Activated effector memory CD4-positive, alpha-beta T cell treated with Interleukin-2 at 50 U/mL for 16 hours (primary cell): ENCODE measurements at places on chromosomes 4 and X.

- DNase-seq, result no peak
Observed at GRCh38 chr4:3077796-3078195, 3.3 kb downstream of the HTT start.

GRCh38 chr4:159735281-159736207, 632.7 kb downstream of the RAPGEF2 start:
- no peak for DNase-seq

- peak; percentile 65 for DNase-seq
Observed at GRCh38 chr4:82462415-82462831, 32.0 kb downstream of the ENOPH1 start.

GRCh38 chr4:24978291-24979075, 52.3 kb downstream of the LGI2 start:
- DNase-seq, result no peak

GRCh38 chr4:108270466-108271450, 102.0 kb upstream of the LEF1 start:
- DNase-seq, result no peak

- DNase-seq, result no peak
Observed at GRCh38 chr4:109921384-109921808, 8.7 kb downstream of the EGF start.

DNA sequence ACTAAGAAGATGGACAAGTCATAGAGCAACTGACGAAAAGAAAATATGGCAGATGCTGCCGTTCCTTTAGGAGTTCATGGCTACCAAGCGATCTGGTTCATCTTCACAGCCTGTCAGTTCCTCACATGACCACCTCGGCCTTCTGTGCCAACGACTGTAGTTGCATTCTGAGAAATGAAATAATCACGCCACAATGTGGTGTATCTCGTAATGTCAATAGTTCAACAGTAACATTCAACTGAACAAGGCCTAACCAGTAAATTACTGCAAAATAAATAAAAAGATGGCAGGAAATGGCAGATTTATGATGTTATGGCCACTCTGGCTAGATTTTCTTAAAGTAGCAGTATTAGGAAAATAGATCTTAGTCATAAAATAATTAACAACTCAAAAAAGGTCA, 4.4 kb downstream of the GPRIN3 start:
- peak; percentile 56 for DNase-seq

GRCh38 chrX:40090961-40091360, 6.8 kb downstream of the BCOR start:
- DNase-seq, result no peak

DNA sequence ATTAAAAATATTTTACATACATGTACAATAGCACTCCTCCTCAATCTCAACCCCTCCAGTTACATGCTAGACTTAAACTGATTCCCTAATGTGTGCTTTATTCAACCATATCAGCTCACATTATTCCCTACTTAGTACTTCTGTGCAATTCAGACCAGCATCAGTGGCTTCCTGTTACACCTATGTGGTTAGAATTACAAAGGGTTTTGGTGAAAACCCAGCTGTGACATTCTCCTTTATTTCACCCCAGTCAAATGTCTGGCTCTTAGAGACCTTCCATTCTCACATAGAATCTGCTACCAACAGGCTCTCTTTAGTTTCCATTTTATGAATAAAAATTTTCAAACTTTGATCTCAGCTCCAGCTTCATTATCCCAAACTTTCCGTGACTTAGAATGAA, 85.2 kb upstream of the SLC7A11 start:
- no peak for DNase-seq

- DNase-seq, result no peak
Observed at GRCh38 chr4:19829101-19829500, 422.6 kb upstream of the SLIT2 start.

DNA sequence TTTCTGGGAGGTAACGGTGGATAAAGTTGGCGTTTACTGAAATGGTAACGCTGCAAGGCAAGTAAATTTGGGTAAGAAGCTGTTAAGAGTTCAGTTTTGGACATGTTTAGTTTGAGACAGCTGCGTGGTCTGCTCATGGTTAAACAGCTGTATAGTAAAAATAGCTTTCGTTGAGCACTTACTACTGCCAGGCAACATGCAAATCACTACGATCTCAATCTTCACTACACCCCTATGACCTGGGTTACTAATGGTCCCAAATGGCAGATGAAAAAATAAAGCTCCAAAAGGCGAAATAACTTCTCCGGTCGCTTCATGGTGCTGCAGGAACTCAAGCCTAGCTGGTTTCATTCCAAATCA, 22.2 kb downstream of the FABP2 start:
- DNase-seq, result no peak

DNA sequence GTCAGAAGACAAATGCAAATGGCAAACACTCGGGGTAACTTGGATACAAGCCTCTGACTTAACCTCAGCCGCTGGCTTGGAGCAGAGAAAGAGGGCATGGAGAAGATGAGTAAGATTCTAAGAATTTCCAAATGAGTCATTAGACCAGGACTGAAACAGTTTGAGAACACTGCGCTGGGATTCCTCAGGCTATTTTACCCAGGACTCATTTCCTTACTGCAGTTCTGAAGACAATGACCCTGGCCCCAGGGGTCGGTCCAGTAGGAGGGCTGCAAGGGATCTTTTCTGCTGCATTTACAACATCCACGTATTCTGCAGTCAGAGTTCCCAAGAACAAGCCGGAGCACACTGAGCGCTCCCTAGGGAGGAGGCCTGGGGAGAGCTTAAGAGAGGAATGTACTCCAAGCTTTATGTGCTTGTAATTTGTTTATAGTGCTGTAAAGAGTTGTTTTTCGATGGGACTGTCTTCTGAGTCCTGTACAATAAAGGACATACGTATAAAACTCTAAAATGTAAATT, 27.3 kb upstream of the SORBS2 start:
- no peak for DNase-seq

DNA sequence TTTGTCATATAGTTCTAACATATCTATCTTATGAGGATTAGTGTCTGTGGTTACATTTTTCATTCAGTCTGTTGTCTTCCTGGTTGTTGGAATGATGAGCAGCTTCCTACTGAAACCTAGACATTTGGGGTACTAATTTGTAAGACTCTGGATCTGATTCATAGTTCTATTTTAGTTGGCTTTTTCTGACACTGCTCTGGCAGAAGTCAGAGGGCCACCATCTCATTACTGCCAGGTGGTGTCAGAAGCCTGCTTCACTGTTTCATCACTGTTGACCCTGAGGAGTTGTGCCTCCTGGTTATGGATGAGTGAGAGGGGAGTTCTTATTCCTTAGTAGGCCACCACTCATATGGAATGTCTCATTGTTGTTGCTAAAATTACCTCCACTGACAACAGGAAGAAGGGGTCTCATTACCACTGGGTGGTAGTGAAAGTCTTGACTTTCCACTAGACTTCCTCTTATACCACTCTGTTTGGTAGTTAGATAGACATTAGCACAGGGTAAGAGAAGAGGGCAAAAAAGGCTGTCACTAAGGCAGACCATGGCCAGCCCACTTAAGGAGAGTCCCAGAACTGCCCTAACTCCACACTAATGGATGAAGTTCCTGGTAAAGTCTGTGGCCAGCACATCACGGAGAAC, 395.2 kb downstream of the SPOCK3 start:
- DNase-seq, result no peak

DNA sequence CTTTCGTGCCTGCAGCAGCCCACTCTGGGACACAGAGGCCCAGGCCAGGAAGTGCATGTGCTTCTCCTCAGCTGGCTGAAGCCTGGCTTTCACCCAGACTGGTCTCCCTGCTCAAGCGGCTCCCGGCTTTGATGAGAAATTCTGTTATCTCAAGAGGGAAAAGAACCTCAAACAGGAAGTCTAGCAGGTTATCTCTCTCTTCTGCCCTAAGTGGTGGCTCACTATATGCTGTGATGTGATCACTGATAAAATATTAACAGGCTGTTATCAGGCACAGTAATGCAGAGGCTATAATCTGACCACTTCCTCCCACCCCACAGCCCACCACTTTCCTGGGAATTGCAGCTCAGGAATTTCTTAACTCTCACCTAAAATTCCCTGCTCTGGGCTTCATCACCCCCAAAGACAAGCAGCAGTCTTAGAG, 13.3 kb downstream of the CLDN2 start:
- DNase-seq, result no peak

- DNase-seq, result no peak
Observed at GRCh38 chrX:41667631-41668030, 21.1 kb upstream of the GPR34 start.

DNA sequence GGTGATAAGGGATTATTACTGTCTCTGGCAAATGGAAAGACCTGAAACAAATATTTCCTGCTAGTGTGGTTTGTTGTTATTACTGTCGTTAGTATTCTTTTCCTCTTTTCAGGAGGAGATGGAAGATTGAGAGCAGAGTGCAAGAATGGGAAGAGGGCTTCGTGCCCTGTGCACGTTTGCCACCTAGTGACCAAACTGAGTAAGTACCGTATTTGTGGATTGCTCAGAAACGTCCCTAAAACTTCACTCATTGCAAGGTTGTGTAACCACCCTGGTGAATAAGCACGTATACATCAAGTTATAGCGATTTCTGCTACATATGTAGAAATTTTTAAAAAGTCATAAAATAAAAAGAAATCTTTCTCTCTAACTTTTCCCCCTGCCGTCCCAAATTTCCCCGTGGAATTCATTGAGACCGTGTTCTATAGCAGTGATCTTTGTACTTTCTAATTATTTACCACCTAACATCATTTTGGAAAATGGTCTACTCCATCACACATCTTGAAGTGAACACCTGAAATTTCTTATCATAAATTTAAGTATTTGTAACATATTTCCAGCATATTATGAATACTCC, 24.3 kb downstream of the LINC00632 start:
- DNase-seq, result no peak

- DNase-seq, result no peak
Observed at GRCh38 chr4:188435381-188435780, 296.1 kb downstream of the TRIML1 start.

DNA sequence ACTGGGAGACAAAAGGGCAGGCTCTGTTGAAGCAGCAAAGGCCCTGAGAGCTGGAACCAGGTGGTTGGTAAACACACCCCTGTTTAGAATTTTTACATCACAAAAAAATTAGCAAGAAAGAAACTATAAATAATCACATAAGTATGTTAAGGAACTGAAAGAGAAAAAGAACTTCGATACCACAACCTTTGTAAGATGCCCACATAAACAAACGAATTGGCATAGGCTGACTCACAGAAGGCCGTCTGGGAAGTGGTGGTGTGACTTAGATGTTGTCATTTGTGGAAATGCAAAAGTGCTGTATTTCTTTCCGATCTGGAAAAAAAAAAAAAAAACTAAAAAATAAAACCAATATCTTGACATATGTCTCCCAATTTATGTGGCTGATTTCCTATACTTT, 235.1 kb downstream of the USP46 start:
- DNase-seq, result no peak

DNA sequence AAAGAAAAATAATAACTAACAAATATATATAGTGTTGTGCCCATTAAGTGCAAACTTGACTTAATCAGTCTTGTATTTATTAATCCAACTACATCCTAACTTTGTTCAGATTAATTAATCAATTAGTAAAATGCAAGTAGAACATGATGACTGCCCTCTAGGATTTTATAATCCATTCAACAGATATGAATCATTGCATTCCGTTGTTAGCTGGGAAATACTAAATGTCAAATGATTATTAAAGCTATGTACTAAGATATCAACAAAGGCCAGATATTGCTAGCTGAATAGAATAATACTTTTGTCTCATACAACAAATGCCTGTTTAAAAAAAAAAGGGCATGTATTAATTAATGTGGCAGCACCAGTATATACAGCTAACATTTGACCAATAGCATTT, 1366.3 kb downstream of the STIM2 start:
- DNase-seq, result no peak

DNA sequence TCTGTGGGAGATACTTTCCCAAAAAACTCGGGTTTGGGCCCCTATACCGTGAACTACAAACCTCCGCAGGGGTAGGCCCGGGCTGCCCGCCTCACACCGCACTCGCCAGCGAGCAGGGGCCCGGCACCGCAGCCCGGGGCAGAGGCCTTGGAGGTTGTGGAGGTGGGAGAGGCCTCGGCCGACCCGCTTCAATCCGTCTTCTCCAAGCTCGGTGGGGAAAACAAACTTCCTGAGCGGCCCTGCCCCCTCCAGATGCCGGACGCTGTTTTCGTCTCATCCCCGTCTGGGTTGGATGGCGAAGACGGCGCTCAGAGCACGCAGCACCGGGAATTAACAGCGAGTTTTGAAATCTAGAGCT, 442 bp upstream of the MCUB start:
- no peak for DNase-seq

DNA sequence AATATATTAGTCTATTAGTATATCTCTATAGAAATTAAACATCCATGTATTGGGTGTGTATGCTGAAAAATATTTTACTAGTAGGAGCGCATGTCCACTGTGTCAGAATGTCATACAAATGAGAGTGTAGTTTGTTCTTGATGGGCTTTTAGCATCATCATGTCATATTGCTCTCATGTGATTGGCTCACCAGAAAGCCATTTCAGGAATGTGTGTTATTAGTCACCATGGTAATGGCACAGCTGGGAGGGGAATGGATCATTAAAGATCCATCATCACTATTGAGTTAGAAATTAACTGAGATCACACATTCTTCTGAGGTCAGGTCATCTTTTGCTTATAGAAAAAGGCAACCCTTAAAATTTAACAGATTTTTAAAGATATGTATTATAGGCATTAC, 77.3 kb downstream of the PHEX start:
- no peak for DNase-seq

DNA sequence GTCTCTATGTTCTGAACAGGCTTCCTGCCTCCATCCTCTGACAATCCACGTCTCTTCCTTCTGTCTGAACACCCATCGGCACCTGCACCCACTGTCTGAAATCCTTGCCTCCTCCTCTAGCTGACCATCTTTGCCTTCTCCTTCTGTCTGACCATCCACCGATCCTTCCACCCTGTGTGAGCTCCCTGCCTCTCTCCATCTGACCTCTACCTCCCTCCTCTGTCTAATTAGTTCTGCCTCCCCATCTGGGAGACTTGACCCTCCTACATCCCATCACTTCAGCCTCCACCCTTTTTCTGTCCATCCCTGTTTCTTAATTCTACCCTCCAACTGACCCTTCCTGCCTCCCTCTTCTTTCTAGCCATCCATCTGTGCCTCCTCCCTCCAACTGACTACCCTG, 10.0 kb downstream of the SLC38A5 start:
- DNase-seq, result no peak

DNA sequence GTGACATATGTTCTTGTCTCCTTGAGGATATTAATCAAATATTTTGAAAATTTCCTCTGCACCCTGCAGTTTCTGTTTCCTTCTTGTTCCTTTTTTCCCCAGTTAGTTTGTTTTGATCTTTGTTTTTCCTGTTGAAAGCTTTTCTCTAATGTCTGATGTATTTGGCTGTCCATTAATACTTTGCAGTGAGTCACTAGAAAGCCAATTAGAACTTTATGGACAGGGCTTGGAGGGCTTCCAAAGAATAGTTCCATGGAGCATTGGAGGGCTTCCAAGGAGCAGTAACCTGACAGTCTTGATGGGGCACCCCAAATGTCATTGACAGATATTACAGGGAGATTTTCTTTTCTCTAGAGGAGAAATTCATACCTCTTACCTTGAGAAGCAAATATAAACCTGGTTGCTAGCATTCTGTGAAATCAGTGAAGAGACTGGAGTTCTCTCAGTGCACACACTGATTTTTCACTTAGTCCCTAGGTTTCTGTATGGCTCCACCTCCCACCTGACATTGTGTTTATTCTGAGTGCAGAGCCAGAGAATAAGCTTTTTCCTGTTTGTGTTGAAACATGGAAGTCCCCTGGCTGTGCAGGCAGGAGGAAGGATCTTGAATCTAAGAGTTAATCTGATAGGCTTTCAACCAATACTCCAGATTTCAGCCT, 26.5 kb downstream of the SPARCL1 start:
- no peak for DNase-seq

GRCh38 chr4:59339631-59340030, 1860.5 kb upstream of the ADGRL3 start:
- no peak for DNase-seq
